Stimulated activated CD8-positive, alpha-beta memory T cell treated with anti-CD3 and anti-CD28 coated beads, Interleukin-4, amount 100 ng/mL, for 4 hours (primary cell): ENCODE measurements at places on chromosomes 2 and 18.
A peak's percentile ranks its signal among the peaks of the same experiment; 100 is the strongest.

- no peak for DNase-seq
These were observed 1631.3 kb downstream of the DPP10 start for GRCh38 chr2:116073731-116074130.

GRCh38 chr2:101759162-101759561, 61.7 kb downstream of the MAP4K4 start:
- DNase-seq = no peak

DNA sequence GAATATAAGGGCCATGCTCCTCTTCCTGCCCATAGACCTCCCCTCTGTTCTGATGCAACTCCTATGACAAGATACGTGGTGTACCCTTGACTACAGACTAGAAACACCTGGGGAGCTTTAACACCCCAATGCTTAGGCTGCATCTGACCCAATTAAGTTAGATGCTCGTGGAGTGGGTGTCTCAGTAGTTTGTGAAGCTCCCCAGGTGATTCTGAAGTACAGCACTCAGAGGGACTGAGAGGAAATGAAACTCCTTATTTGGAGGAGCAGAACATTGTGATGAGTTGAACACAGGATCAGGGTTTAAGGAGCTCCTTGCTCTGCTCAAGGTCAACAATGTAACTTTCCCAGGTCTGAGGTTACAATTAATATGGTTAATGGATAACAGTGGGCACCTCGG, 80.3 kb upstream of the TTC39C start:
- DNase-seq = no peak

DNA sequence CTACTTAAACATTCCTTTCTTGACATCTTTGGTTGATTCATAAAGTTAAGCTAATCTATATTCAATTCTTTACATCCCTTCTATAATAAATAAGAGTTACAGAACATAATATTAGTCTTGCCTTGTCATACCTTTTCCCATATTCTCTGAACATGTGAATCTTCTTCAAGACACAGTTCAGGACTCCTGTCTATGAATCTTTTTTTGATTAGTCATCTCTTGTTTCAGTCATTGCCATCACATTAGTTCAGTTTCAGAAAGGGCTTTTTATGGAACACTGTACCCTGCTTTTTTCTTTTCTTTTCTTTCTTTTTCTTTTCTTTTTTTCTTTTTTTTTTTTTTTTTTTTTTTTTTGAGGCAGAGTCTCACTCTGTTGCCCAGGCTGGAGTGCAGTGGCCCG, 181.2 kb downstream of the UBE2E3 start:
- DNase-seq = no peak

- DNase-seq = no peak
These were observed 49.6 kb upstream of the RPL31 start for GRCh38 chr2:100952512-100952911.

- no peak for DNase-seq
These were observed 601 bp downstream of the WDR35 start for GRCh38 chr2:19989342-19989666.

DNA sequence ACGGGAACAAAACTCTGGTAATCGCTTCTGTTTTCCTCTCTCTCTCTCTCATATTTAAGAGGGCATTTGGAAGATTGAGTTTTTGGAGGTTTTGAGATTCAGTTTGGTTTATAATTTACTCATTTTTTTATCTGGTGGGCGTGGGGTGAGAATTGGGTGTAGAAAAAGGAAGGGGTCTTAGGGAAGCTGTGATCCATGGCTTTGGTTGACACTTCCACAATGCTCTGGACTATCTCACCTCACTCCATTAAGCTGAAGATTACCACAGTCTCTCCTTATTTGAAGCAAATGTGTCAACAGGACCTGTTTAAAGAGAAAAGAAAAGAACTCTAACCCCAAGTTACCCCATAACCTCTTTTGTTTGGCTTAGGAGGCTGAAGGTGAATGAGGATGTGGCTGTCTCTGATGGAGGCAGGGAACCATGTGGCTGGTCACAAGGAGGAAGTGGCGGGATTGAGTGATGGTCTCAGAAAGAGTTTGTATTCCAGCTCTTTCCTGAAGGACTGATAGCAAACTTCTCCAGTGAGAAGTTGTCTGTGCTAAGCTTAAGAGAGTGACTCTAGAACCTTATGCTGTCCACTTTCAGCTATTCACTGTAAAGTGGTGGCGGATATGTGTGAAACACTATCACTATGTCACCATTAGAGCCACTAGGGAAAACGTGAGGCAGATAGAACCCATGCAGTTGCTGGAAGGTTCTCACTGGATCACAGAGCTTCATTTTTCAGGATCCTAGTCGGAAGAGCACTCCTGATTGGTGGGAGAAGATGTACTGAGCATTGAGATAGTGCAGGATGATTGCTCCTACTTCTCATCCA, 934 bp downstream of the ZNF804A start:
- no peak for DNase-seq

- no peak for DNase-seq
These were observed 6.2 kb upstream of the LIPG start for GRCh38 chr18:49555641-49556040.

DNA sequence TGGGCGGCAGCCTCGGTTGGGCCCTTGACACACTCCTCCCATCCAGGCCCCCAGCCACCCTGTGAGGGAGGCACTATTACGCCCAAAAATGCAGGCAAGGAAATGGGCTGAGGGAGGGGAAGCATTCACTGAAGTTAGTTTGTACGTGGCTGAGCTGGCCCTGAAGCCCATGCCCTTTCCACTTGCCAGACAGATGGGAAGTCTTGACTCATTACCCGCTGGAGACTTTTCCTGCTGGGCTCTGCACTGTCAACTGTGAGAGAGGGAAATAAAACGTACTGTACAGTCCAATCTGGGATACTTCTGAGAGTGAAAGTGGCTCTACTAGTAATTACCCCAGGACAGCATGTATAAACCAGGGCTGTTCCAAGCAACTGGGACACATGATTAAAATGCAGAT, 125.9 kb downstream of the MSH2 start:
- DNase-seq = no peak

DNA sequence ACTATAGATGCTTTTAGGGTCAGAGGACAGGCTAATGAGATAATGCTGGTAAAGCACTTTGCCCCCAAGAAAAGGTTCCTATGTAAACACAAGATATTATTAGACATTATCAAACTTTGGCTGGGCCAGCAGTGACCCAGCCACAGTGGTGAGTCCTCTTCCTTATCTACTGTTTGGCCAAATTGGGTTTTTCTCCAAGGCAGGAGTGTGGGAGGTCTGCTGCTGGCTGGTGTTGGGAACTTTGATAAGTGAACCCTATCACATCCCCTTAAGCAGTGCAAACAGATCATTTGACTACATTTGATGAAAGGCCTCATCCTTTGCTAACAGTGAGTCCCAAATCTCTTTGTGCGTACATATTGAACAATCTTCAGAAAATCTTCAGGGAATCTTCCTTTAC, 16.2 kb downstream of the FZD7 start:
- no peak for DNase-seq

DNA sequence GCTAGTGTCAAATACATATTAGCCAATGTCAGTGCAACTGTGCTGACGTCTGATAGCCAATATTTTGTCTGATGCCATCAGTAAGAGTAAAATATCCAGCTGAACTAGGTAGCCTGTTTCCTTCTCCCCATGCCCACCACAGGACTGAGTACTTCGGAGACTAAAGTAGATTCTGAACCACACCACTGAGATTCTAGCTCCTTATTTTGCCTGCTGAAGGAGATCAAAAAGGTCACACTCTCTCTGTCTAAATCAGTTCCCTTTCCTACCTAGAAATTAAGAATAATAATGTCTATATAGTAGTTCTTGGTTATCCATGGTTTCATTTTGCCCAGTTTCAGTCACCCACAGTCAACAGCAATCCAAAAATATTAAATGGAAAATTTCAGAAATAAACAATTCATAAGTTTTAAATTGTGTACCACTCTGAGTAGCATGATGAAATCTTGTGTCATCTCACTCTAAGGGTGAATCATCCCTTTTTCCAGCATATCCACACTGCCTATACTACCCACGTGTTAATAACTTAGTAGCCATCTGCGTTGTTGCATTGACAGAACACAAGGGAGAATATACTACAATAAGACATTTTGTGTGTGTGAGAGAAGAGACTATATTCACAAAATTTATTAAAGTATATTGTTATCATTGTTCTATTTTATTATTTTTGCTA, 1043.3 kb upstream of the PIK3C3 start:
- no peak for DNase-seq

- DNase-seq = no peak
These were observed 97.8 kb upstream of the PXDN start for GRCh38 chr2:1841903-1842791.

DNA sequence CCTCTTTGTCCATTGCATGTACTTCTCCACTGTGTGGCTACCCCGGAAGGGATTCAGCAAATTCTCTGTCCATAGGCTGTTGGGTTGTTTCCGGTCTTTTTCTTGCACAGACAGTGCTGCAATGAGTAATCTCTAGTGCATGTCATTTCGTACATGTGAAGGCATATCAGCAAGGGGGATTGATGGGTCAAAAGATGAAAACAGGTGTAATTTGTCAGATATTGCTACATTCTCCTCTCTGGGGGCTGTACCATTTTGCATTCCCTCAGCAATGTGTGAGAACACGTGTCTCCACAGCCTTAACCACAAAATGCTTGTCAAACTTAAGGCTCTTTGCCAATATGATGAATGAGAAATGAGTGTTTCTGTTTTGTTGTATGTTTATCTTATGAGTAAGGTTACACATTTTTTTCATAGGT, 60.5 kb downstream of the KLHL29 start:
- DNase-seq = no peak

GRCh38 chr2:27752551-27753237, 18.8 kb upstream of the MRPL33 start:
- no peak for DNase-seq

DNA sequence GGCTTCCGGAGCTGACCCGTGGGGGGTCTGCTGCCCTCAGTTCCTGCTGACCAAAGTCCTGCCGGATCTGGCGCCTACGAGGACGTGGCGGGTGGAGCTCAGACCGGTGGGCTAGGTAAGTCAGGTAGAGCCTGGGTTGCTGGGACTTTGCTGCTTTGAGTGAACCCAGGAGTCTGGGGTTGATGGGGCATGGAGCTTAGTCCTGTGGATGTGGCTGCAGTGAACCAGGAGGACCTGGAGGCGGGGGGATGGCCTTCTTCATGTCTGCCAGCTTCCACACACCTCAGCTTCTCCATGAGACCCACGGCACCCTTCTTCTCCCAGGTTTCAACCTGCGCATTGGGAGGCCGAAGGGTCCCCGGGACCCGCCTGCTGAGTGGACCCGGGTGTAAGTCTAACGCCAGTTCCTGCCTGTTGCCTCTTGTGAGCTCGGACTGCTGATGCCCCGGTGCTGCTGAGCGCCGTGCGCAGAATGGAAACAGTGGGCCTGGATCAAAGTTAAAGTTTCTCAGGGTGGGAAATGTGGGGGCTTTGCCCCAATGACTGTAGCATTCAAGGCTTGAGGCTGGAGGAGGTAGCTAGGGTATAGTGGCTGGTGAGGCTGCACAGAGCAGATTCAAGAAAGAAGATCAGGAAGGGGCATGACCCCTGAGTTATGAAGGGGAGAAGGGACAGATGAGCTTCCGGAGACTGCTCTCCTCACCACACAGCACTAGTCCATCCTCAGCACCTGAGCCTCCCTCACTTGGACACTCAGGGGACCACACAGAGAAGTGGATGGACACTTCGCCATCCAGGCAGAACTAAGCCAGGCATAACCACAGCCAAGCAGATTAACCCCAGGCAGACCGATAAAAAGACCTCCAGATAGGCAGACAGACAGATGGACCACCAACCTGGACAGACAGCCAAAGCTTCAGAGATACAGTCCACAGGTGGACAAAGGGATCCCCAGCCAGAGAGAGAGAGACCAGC, 17.3 kb downstream of the PTPN18 start:
- DNase-seq = no peak

DNA sequence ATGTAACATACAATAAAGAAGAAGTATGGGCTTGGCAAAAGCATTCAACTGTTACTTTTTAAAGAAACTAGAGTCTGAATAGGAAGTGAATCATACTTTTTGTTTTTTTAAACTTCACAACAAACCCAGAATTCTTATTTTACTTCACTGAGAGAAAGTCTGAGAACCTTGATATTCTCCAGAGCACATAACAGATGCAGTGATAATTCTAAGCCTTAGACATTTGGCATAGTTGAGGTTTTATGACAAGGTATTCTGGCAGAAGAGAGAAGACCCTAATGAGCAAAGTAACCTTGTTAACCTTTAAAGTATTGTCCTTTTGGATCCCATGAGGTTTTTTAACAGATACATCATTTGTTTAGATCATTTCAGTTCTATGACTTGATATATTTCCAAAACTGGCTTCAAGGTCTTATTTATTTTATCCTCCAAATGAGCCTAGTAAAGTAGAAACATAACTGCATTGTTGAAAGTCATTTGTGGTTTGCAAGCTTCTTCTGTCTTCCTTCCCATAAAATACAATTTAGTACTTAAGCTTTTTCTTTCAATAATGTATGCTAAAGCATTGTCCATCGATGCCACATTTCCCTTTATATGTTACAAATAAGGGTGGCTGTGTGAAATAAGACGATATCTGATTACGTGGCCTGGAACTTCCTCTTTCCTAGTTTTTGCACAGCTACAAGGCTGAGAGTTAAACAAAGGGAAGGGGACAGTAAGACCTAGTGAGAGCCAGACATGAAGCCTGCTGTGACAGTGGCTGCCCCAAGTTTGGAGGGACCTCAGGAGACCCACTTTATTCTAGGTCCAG, 86.1 kb upstream of the ITPRID2 start:
- DNase-seq = no peak

- no peak for DNase-seq
These were observed 1.3 kb upstream of the MYT1L start for GRCh38 chr2:2332381-2332780.

GRCh38 chr2:24258718-24259117, 83.9 kb downstream of the FAM228A start:
- DNase-seq = no peak

GRCh38 chr2:84297155-84297554, 161.9 kb downstream of the SUCLG1 start:
- no peak for DNase-seq

GRCh38 chr18:50307738-50308470, 20.4 kb upstream of the CXXC1 start:
- DNase-seq = peak; percentile 78
